Endothelial cell of umbilical vein (primary cell): ENCODE measurements at places on chromosomes 7 and 10. TPM values are rescaled to one million over a fixed set of nuclear protein-coding genes. Genes with fewer than 3 reads are reported as not detected.

ACBD7 gene
- total RNA-seq = 1.7 and 2.8 TPM in 2 replicates

PVRIG gene
- 0.80 TPM in 1 of 2 replicates, not detected in the other for total RNA-seq

MYH16 gene
- total RNA-seq = 0.09 and 0.11 TPM in 2 replicates

VENTX gene
- total RNA-seq = not detected in 2 replicates

- peak; percentile 34 for DNase-seq
Measured at GRCh38 chr7:95330204-95330960, 6.0 kb upstream of the PON1 start.

GRCh38 chr10:10551596-10552301 is 465.9 kb upstream of the CELF2 start:
- DNase-seq = no peak

HOXA7 gene
- total RNA-seq = 15.6 and 18.5 TPM in 2 replicates

ERVW-1 gene
- total RNA-seq = not detected in 2 replicates

- no peak for DNase-seq
Measured at GRCh38 chr10:13712476-13712836, 125.7 kb downstream of the PRPF18 start.

DNA sequence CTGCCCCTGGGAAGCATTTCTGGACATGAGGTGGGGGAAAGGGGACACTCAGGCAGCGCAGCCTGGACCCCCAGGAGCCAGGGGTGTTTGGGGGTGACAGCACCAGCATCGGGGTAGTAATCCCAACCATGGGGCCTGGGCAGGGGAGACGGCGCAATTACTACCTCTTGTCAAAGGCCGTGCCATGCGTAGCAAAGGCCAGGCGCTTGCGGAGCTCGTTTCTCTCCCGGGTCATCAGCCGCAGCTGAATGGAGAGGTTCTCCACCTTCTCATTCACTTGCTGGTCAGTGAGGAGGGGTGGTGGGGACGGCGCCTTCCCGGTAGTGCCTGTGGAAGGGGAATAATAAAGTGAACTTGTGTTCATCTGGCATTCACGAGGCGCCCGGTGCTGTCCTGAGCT is 70.0 kb downstream of the DLG5 start:
- DNase-seq = no peak

- DNase-seq = no peak
Measured at GRCh38 chr10:96235326-96236089, 35.9 kb downstream of the BLNK start.

DNA sequence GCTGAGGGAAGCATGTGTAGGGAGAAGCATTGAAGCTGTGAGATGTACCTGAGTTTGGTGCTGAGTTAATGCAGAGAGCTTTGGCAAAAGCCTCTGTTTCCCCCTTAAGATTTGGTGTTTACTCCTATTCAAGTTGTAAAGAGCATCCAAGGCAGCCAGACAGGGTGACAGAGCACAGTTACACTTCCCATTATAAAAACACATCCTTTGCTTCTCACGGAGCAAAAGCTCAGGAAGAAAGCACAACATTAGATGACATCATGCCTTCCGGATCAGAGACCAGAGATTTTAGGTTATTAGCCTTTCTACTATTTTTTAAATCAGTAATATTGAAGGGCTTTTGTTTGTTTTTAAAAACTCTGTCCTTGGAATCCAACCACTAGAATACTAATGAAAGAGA is 182.9 kb downstream of the DOCK4 start:
- peak; percentile 95 for DNase-seq

OR6B1 gene
- not detected in 2 replicates for total RNA-seq
